ENCODE measurements at places on chromosomes 5 and 9.

GRCh38 chr5:92514896-92515295 lies 1066.1 kb downstream of the NR2F1-AS1 start:
- DNase-seq, result no peak

GRCh38 chr5:108141676-108142075 lies 240.2 kb downstream of the FBXL17 start:
- no peak for DNase-seq

DNA sequence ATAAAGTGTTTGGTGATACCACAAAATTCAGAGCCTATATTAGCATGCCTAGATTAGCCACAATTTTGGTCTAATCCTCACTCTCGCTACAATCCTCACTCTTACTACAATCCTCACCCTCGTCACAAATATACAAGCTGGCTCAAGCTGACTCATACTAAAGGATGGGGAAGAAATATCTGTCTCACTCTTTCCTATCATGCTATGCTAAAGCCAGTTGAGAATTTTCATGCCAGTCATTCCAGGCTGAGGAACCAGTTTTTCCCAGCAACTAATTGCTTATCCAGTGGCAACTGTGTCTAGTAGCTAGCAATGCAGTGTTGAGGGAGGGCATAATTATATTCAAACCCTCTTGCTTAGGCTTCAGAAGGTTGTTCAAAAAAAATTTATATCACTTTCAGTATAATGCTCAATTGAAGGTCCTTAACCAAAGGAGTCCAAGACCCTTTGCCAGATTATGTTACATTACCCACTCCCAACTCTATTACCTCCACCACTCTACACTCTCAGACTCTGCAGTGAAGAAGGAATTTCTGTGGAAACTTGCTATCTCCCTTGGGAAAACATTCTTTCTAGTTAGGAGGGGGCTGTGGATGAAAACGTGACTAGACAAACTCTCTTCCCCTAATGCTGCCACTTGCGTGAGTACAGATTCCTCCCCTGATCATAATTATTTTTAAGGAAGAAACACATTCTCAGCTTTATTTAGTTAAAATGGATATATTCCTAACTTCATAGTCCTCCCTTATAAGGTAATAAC lies 810.3 kb upstream of the ACO1 start:
- no peak for DNase-seq

DNA sequence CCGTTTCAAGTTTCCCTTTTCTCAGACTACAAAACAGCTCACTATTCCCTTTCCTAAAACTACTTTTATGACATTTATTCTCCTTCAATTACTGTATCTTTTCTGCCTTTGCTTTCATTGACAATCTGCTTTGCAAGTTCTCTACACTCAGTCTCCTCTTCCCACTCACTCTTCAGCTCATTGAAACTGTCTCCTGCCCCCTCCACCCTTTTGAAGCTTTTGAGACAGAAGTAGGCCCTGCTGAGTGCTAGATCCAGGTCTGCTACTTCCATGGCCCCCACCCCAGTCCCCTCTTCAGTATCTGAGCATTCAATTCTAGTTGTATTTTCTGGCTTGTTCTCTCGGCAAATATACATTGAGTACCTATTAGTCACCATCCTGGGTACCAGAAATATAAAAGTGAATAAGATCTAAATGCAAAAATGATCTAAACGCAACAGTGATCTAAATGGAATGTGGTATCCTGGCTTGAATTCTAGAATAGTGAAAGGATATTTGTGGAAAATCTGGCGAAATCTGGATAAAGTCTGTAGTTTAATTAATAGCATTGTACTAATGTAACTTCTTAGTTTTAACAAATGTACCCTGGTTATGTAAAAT lies 58.4 kb downstream of the OR2K2 start:
- DNase-seq, result no peak

DNA sequence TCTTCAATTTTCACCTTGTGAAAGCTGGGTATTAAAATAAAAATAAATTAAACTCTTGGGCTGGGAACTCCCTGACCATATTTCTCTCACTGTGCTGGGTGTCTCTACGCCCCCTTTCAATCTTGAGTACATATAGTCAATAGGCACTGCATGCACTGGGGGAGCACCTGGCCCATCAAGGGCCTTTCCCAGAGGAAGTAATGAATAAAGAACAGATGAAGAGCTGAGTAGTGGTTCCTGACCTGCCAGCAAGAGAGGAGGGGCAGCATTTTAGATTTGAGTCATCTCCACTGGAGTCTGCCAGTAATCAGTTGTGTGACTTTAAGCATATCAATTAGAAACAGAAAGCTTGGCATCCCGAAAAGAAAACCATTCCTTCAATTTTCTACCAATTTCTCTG lies 6.2 kb downstream of the MAPKAP1 start:
- DNase-seq, result no peak

- DNase-seq, result no peak
These were observed 128.6 kb upstream of the ELL2 start for GRCh38 chr5:96090215-96090614.

- DNase-seq, result no peak
These were observed 989.8 kb downstream of the TLE1 start for GRCh38 chr9:80699511-80699998.

DNA sequence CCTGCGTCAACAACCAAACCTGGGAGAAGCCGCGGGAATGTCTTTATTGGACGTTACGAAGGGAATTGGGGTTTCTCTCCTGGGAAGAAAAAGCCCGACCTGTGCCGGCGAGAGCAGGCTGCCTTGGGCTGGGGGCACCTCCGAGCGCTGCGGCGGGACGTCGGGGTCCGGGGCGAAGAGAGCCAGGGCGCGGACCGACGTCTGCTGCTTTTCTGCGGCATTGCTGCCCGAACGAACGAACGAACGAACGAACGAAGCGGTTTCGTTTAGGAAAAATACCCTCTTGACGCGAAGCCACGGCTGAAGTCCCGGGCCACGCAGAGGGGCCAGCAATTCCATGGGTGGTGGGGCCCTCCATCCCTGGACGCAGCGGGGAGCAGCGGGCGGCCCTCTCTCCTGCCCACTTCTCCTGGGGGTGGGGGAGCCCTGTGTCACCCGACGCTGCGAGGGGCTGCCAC lies 4.8 kb upstream of the PITX1 start:
- no peak for DNase-seq

GRCh38 chr5:57402348-57402747 lies 80.3 kb downstream of the ACTBL2 start:
- no peak for DNase-seq

GRCh38 chr5:94575196-94575595 lies 43.2 kb downstream of the KIAA0825 start:
- DNase-seq, result no peak

DNA sequence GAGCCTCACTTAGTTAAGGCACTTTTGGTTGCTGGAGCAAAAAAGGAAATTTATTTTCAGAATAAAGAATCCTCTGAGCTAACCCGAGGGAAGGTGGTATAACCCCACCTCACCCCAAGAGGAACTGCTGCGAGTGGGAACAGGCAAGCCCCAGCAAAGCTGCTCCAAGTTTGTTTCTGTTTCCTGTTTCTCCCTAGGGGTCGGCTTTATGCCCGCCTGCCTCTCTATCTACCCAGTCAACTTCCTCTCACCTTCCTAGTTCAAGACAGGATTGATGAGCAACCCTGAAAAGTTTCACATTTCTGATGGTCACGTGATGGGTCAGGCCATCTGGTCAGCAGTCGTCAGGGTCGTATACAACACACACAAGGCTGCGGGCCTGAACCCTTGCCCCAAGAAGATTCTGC lies 31.1 kb downstream of the TRIO start:
- no peak for DNase-seq

DNA sequence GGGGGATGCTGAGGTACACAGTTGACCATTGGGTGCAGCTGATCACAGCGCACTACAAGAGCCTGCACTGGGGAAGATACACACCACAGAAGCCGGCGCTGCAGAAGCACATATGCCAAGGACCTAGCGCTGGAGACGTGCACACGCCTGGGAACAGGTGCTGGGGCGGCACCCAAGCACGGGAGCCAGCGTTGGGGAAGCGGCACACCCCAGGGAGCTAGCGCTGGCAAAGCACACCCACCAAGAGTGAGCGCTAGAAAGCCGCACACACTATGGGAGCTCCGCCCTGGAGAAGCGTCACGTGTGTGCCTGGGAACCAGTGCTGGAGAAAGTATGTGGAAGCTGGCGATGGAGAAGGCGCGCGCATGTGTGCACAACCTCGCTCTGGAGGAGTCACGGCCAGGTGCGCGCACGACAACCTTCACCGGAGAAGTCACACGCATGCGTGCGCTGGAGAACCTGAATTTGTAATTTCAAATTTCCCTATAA lies 4.5 kb downstream of the FANCC start:
- DNase-seq, result no peak

GRCh38 chr9:13606586-13606985 lies 327.1 kb upstream of the MPDZ start:
- no peak for DNase-seq

DNA sequence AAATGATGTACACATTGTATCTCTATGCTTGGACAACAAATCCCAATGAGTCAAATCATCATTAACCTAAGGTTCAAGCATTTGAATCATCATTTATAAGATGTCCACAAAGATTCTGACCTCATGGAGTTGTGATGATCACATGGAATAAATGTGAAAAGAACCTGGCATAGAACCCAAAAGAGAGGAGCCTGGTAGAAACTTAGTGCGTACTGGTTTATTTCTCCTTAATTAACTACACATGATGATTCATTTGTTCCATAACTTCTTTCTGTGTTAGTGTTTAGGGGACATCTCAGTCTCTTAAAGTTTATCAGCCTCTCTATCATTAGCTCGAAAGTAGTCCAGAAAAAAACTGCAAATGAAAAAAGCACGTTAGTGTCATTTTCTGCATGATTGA lies 411.6 kb downstream of the BRINP1 start:
- DNase-seq, result no peak

DNA sequence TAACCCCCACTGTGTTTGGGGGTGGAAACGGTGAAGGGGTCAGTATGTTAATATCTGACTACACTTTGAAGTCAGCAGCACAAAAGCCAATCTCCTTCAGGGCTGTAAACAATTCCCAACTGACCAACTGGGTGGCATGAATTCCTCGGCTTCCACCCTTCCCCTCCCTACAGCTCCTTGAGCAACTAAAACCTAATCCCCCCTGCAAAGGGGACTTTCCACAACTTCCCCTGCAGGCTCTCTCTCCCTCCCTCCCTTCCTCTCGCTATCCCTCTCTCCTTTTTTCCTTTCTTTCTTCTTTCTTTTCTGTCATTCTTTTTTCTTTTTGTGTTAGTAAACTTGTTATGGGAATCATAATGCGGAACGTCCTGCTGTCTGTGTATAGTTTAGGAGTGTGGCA lies 65.1 kb upstream of the PTCH1 start:
- DNase-seq, result no peak

DNA sequence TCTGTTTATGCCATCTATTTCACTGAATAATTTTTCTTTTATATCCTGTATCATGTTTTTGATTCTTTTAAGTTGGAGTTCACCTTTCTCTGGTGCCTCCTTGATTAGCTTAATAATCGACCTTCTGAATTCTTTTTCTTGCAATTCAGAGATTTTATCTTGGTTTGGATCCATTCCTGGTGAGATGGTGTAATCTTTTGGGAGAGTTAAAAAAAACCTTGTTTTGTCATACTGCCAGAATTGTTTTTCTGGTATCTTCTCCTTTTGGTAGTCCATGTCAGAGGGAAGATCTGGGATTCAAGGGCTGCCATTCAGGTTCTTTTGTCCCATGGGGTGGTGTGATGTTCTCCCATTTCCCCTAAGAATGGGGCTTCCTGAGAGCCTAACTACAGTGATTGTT lies 800.8 kb upstream of the TYRP1 start:
- DNase-seq, result no peak

DNA sequence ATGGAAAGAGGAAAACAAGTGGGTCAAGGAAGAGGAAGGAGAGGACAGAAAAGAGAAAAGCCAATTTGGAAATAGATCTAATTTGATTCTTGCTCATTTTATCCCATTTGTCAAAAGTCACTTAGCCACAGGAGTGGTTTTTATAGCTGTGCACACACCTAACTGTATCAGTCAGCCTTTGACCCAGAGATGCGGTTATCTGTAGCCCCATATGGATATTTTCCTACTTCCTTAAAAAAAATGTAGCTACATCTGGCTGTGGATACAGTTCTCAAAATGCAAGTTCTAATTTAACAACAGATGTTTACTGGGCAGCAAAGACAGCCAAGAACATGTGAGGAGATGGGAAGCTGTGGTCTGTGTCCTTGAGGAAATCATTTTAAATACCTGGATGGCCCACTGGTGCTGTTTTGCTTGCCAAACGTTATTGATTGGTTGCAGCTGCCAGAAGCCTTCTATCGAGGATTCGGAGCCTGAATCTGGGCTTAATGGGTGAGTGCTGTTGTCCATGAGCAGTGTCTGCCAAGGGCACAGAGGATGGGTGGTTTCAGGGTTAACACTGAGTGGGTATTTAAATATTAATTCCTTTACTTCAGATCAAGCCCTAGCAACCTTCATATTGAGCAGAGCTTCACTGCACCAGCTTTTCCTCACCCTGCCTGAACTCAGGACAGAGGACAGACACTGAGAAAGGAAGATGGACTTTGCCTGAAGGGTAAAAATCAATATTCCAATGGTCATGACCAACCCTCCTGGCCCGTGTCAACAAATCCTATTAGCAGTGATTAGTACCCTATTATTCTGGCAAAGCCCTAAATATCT lies 92.2 kb downstream of the APBA1 start:
- no peak for DNase-seq

DNA sequence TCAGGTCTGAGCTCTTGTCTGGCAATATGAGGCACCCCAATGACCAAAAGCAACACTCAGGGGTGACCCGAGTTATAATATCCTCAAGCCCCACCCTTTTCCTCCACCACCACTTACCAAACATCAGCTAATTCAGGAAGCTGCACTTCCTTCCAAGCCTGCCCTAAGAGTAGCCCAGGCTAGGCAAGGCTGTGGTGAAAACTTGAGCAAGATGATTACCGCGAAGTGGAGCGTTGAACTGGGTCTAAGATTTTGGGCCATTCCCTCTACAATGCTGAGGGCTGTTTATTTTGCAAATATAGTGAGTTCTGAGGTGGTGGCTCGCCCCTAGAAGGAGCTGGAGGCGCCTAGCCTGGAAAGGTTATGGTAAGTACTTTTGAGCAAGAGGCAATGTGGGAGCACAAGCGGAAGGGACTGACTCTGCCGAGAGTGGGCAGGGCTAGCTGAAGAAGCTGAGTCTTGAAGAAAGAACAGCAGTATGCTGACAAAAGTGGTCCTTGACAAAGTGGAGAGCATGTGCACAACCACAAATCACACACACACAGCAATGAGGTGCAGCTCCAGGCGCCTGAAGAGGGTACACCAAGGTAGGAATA lies at the start of gene HK3:
HK3 (minus strand) TSS at position 51 of the 596 bp plus-strand sequence. CDS start 3,187 bp downstream, outside the sequence.
- no peak for DNase-seq

DNA sequence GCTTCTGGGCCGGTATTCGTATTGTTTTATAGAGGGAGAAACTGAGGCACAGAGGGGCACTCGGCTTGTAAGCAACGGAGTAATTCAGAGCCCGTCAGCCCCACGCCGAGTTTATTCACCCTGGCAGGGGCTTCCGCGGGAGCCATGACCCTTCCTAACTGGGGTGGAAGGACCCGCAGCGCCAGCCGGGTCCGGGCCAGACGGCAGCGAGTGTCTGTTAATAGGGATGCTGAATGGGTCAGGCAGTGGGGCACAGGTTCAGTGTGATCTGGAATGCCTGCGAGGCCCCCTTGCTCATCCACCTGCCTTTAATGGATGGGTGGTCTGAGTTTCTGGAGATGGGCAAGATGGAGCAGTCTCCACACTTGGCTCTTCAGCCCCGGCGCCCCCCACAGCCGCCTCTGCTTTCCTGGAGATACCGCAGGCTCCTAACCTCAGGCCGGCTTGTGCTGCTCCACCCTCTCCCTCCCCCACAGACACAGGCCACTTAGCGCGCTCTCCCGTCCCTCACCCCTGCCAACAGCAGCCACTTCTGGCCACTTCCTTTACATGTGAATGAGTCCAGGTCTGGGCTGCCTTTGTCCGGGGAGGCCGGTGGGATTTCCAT lies 147.1 kb downstream of the ERCC6L2 start:
- no peak for DNase-seq
